Endothelial cell of umbilical vein (primary cell): ENCODE measurements at places on chromosomes 6 and 20.

GRCh38 chr6:71454056-71454455 lies 165.4 kb downstream of the OGFRL1 start:
- DNase-seq = no peak

- no peak for DNase-seq
Observed at GRCh38 chr6:40631744-40632143, 44.6 kb upstream of the LRFN2 start.

GRCh38 chr20:63518351-63518861 lies 2.2 kb upstream of the PPDPF start:
- DNase-seq = no peak

DNA sequence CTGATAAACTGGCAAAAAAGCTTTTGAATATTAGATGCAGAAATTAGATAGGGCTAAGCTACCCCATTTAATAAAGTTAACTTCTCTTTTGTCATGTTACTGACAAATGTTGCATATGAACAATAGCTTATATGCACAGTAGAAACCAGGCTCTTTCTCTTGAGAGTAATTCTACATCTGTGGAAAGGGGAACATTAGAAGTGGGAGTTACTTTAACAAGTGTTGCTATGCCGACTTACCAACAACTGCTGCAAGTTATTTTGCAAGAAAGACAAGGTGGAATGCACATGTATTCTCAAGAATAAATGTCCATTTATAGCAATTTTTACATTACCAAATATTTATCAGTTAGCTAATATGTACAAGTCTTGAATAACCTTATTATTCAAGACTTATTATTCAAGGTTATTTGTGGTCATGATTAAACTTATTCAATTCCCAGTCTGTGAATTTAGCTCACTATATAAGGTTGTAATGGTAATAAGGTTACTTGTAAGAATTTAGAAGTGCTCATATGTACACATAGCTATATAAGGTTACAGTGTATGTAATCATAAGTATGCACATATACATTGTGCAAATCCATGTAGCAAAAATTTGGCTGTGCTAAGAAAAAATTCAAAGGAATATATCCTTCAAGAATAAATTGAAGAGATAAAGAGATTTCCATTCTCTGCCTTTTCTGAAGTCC lies 38.3 kb downstream of the ADGRG6 start:
- no peak for DNase-seq

GRCh38 chr6:149508485-149508884 lies 23.7 kb upstream of the ZC3H12D start:
- DNase-seq = no peak

GRCh38 chr6:122609881-122610689 lies at the start of gene PKIB:
Gene PKIB (plus strand): TSS chr6:122610405. CDS start chr6:122717795, 107,390 bp downstream.
- peak; percentile 71 for DNase-seq

GRCh38 chr20:63182425-63182824 lies 33.5 kb downstream of the YTHDF1 start:
- DNase-seq = no peak

DNA sequence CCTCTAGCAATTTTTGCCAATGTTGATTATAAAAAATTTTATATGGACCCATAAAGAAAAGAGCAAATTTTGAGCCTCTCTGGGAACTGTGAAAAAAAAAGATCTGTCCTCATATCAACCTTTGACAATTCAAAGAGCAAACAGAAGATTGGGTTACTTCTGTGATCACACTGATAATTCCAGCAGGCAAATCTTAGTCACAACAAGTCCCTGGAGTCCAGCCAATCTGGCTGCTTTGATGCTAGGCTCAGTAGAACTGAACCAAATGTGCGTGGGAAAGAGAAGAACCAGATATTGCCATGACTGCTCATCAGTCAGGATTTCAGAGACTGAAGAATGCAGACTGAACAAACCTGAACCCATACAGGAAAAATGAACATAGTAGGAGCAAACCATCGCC lies 438.4 kb upstream of the FLRT3 start:
- DNase-seq = peak; percentile 66

DNA sequence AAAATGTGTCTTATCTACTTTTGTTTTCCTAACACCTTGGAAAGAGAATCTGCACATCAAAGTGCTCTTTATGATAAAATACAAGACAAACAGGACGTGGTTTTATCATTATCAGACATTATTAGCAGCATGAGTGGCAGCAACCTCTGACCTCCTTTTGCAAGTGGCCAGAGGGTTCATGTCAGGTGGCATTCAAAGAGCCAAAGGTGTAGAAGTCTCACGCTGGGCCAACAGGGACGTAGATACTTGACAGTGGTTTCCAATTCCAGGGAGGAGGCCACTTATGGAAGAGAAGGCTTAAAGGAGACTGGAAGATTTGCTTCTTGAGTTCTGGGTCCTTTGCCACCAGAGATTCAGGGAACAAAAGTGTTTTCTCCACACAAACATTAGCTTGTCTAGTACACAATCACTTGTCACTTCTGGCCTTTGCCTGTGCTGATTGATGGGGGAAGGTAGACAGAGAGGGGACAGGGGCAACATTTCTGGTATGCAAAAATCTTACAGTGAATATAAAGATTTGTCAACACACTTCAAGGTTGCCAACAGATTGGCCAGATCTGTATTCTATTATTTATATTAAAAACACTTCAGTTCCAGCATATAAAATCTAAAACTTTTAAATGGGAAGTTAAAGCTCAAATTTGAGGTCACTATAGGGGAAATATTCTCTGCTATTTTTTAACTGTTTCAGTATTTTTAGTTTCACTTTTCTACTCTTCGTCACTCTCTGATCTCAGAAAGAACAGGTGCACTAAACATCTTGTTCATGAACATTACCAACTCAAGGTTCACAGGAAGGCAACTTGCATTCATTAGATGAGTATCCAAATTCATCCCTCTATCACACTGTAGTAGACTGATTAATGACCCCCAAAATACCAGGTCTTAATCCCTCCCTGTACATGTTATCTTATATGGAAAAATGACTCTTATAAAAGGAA lies 52.1 kb upstream of the FBXO30 start:
- DNase-seq = no peak

- no peak for DNase-seq
Observed at GRCh38 chr20:41580350-41580749, 37.8 kb downstream of the CHD6 start.

GRCh38 chr6:27592481-27593199 lies 119.7 kb upstream of the ZNF184 start:
- DNase-seq = peak; percentile 44

GRCh38 chr6:62623846-62624532 lies 338.0 kb upstream of the KHDRBS2 start:
- no peak for DNase-seq

- no peak for DNase-seq
Observed at GRCh38 chr6:134431421-134431859, 113.5 kb upstream of the SGK1 start.

GRCh38 chr6:39156801-39157200 lies 41.8 kb upstream of the SAYSD1 start:
- no peak for DNase-seq

DNA sequence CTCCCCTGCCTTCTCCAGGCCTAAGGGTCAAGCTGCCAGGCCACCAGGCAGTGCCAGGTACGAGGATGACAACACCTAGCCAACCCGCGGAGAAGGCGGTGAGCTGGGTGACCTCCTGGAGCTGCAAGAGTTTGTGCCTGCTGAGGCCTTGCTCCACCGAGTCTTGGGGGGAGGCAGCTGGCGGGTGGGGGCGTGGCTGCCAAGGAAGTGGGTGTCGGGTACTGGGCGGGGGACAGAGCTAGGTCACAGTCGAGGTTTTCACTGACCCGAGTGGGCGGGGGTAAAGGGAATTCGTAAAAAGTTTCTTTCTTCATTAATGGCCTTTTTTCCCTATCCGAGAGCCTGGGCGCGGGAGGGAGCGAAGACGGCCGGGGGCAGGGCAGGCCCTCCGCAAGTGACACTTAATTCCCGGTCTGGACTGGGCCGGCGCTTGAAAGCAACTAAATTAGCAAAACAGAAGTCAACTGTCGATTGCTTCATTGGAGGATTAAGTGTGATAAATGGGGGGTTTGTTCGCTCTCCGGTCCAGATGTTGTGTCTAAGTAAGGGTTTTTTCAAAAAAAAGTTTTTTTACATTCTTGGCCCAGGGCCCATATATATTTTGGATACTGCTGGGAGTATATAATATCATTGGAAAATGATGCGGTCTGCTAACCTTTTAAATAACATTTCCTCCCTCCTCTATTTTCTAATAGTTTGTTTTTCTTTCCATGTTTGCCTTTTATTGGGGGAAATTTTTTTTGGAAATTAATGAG lies 43.1 kb upstream of the FOXP4 start:
- DNase-seq = peak; percentile 17

- no peak for DNase-seq
Observed at GRCh38 chr6:27144740-27145079, 102.8 kb upstream of the PRSS16 start.

DNA sequence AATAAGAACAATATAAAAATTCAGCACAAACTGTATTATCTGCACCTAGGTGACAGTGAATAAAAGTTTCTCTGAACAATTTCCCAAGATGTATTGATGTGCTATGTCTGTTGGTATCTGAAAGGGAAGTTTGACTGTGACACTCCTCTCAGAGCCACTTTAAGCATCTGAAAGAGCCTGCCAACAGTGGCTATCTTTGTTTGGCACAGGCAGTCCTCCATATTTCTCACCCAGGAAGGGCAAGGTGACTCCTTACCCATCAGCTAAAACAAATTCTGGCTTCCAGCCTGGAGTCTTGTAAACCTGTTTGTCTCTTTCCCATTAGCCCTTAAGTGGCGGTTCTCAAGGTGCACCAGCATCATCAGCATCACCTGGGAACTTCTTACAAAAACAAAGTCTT lies 122.4 kb upstream of the VGLL2 start:
- DNase-seq = no peak
